ENCODE measurements at places on chromosomes 7 and 10.

DNA sequence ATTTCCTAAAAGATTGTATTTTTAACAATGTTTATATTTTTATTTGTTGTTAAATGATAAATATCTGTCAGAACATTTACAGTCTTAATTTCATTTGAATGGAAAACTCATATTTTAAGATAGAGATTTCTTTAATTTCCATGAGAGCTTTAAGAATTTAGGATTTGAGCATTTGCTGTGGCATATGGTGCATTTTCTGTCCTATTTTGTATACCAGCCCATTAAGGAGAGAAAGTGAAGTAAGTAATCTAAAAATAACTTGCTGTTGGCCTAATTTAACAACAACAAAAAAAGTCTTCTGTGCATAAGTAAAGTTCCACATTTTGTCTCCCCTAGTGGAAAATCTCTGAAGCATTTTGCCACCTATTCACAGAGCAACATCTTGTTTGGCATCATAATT lies 190.9 kb upstream of the PPP1R3A start:
- DNase-seq, result no peak

- DNase-seq, result no peak
Measured at GRCh38 chr7:81725812-81726127, 44.1 kb downstream of the HGF start.

- DNase-seq, result no peak
Measured at GRCh38 chr7:50531928-50532327, 33.3 kb downstream of the DDC start.

DNA sequence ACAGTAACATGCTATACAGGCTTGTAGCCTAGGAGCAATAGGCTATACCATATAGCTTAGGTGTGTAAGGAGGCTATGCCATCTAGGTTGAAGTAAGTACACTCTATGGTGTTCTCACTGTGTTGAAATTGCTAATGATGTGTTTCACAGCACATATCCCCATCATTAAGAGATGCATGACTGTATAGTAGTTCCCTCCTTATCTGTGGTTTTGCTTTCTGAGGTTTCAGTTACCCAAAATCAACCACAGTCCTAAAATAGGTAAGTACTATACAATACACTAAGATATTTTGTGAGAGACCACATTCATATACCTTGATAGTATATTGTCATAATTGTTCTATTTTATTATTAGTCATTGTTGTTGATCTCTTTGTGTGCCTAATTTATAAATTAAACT lies 12.7 kb downstream of the FZD1 start:
- DNase-seq, result no peak

DNA sequence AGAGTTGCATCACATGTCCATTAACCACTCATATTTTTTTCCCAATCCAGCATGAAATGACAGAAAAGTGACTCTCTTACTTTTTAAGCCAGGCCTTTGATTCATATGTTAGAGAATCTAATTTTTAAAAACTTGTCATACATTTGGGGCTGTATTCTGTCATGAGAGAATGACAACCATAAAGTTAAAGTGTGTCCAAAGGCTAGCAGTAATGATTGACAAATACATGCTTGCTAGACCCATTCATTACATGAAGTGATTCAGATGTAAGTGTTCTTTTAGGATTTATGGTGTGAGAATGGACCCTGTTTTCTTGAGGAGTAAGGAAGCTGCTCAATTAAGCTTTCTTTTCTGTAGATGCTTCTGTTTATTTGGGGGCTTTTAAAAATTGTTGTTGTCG lies 75.4 kb downstream of the CSTF2T start:
- no peak for DNase-seq

GRCh38 chr10:124568848-124569622 lies 107.4 kb downstream of the LHPP start:
- no peak for DNase-seq

- no peak for DNase-seq
Measured at GRCh38 chr7:106163257-106163656, 51.1 kb upstream of the SYPL1 start.

DNA sequence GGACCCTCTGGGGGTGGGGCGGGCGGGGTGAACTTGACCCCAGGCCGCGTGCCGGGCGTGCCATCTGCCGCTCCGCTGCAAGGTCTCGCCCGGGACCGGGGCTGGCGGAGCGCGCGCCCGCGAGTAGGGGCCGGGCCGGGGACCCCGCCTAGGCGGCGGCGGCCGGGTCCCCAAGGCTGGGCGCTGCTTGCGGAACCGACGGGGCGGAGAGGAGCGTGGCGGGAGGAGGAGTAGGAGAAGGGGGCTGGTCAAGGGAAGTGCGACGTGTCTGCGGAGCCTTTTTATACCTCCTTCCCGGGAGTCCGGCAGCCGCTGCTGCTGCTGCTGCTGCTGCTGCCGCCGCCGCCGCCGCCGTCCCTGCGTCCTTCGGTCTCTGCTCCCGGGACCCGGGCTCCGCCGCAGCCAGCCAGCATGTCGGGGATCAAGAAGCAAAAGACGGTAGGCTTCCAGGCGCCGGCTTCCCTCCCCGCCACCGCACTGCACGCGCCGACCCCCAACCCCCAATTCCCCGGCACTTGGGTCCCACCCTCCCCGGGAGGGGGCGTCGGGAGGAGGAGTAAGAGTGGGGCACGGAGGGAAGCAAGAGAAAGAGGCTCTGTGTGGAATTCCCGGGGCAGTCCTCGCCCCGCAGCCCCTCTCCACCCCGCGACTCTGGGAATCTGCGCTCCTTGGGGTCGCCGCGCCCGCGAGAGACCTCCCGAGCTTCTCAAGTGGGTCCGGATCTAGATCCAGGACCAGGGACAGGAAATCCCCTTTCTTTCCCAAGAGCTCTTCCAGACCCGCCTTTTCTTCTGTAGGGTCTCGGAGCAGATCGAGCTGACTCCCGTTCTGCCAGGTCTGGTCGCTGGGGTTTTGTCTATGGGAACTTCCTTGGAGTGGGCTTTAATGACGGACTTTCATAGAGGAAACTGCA lies at the start of gene PAPSS2:
Gene PAPSS2 (plus strand): TSS at position 308 of the 913 bp plus-strand sequence. CDS start 104 bp downstream, at position 412.
- peak; percentile 46 for DNase-seq

DNA sequence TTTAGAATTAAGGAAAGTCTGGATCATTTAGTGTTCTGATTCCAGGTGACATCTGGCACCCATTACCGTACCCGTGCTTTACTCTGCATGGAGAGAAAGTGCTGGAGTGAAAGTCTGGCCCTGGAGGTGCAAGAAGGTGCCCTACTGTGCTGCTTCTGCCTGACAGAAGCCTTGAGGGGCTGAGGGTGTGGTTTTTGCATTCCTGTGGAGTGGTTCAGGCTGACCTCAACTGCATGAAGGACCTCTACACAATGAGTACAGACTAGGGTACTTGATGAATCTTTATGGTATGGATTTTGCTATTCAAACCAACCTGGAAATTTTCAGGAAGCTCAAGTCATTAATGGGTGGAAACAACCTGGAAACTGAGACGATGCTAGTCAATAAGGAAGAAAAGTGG lies 45.1 kb upstream of the GSAP start:
- no peak for DNase-seq

- DNase-seq, result no peak
Measured at GRCh38 chr7:106021151-106022067, 58.3 kb downstream of the CDHR3 start.

GRCh38 chr7:30450240-30450982 lies 28.2 kb downstream of the NOD1 start:
- no peak for DNase-seq

DNA sequence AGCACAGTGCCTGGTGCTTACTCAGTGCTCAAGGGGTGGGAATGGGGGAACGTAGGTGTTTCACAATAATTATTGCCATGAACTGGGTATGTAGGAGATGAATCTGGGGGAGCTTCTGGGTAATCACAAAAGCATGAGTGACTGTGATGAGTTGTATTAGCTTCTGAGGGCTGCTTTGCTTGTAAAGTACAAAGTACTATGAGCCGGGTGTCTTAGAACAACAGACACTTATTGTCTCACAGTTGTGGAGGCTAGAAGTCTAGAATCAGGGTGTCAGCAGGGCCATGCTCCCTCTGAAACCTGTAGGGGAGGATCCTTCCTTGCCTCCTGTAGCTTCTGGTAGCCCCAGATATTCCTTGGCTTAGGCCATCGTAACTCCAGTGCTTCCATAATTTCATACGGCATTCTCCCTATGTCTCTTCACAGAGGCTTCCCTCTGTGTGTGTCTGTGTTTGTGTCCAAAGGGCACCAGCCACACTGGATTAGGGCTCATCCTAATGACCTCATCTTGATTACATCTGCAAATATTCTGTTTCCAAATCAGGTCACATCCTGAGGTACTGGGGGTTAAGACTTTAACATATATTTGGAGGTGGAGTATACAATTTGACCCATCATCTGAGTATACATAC lies 84.8 kb upstream of the AGBL3 start:
- DNase-seq, result no peak

DNA sequence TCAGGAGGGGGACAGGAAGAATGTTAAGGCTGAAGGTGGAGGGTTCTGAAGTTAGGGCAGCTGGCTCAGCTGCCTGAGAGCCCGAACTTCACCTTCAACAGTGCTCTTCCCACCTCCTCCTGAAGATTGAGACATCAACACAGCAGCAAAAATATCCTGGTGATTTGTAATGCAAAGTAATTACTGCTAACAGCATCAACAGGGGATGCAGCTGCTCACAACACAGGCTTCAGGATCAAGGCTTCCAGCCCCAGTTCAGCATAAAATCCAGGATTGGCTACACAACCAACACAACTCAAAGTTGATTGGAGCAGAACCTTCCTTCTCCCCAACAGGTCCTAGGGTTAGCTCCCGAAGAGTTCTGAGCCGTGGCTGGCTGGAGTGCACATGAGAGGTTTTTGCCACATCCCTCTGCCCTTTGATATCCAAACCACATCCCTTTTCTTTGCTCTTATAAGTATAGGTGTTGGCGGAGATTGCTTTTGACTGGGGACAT lies 242.4 kb downstream of the KIAA1217 start:
- no peak for DNase-seq

DNA sequence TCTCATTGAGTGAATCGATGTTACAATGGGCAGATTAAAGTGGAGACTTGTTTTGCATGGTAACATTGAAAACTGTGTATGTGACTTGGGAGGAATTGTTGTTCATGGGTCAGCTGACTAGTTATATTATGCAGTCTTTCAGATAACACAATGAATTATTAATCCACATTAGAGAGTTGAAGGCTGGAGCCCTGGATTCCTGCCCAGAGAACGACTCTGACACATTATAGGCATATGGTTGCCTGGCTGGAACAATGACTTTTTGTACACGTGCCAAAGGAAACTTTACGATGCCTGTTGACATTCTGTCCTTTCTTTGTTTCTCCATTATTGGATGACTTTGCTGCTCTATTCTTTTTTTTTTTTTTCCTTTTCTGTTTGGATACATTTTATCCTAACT lies 52.3 kb upstream of the TMEM229A start:
- DNase-seq, result peak; percentile 60

- DNase-seq, result no peak
Measured at GRCh38 chr7:70857793-70858545, 274.0 kb upstream of the GALNT17 start.

- no peak for DNase-seq
Measured at GRCh38 chr10:113882240-113882639, 27.8 kb downstream of the NHLRC2 start.

DNA sequence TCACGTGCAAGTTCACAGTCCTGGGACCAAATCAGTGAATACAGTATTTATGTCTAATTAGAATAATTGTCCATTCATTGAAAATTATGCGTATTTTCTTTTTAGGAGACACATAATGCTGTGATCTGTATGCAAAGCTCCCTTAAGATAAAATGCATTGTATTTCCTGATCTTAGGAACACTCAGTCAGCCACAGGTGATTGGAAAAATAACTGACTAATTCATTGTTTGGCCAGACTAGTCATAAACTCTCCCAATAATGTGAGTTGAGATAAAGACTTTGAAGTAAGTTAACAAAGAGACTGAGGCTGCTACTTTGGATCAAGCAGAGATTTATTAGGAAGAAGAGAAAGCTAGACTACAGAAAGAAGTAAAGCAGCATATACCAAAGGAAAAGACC lies 182.2 kb downstream of the GNAI1 start:
- no peak for DNase-seq

GRCh38 chr10:68594405-68594804 lies 34.3 kb downstream of the TET1 start:
- DNase-seq, result peak; percentile 75

GRCh38 chr10:92082583-92083280 lies 159.2 kb downstream of the BTAF1 start:
- DNase-seq, result no peak

DNA sequence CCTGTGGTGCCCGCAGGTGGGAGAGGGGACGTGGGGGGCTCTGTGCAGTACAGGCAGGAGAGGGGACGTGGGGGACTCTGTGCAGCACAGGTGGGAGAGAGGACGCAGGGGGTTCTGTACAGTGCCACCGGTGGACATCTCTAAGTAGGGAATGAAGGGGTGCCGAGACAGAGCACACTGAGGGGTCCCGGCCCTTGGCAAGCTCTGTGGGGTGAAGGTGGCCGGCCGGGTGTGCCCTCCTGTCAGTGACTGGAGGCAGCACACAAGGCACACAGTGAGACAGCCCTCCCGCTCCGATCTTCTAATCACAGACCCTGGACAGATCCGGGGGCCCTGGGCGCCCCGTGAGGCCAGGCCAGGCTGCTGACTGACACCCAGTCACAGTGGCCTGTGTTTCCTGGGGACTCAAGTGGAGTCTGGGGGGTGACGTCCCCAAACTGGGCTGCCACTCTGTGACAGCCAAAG lies 11.2 kb downstream of the GPR146 start:
- DNase-seq, result no peak

GRCh38 chr7:70376561-70377031 lies 755.3 kb upstream of the GALNT17 start:
- no peak for DNase-seq

DNA sequence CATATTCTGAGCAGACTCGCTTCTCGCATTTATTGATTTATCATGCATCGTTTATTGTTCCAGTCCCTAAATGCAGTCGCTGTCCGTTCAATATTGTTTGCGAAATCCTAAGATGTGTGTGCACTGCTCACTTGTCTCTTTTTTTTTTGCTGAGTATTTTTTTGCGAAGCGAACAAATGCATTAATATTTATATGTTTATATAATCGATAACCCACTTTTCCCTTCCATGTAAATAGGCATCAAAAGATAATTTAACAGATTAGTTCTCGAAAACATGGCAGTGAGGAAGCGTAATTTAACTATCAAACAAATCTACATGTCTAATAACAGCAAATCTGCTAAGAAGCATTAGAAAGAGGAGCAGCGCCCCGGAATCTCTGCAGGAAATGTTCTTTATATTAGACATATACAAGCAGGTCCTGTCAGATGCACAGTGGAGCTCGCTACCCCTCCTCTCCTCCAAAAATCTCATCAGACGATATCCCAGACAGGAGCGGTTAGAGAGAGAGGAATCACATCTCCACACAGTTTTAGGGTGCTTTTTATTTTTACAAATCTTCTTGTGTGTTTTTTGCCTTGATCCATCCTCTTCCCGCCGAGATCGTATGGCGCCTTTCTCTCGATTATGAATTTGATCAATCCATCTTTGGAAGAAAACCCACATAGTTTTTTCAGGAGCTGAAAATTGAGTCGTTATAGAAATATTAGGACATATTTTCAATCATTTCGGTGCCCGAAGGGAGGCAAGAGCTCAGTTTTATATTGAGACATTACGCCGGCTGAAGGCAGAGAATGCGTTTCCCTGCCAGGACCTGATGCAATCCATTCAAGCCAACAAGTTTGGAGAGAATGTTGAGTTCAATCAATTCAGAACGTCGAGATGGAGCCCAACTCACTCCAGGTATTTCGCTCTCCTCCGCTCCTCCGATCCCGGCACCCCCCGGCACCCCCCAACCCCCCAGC lies at the start of gene ARID5B:
Gene ARID5B (plus strand): TSS at position 871 of the 964 bp plus-strand sequence. CDS start 11 bp downstream, at position 882.
- peak; percentile 77 for DNase-seq
